Lower leg skin (tissue), 4 donors: ENCODE measurements at places on chromosomes 4 and X. TPM values are rescaled to one million over a fixed set of nuclear protein-coding genes. Genes with fewer than 3 reads are reported as not detected.

The STAP1 gene
- not detected for total RNA-seq

The MAGEB17 gene
- not detected for total RNA-seq

The CTAG1B gene
- not detected for total RNA-seq

The PRICKLE3 gene
- 28.9 TPM for total RNA-seq

The RPS6KA6 gene
- 3.1 TPM for total RNA-seq

The NOA1 gene
- total RNA-seq, result 37.8 TPM

The SHISA3 gene
- 0.55 TPM for total RNA-seq

The INTS6L gene
- 9.2 TPM for total RNA-seq

The CLDN22 gene
- total RNA-seq, result not detected

The CBR4 gene
- 19.5 TPM for total RNA-seq

The GABRQ gene
- total RNA-seq, result 0.15 TPM

The L1CAM gene
- total RNA-seq, result 12.9 TPM

The ZFP92 gene
- total RNA-seq, result 0.68 TPM

The SLC16A2 gene
- 3.2 TPM for total RNA-seq

The CSAG1 gene
- not detected for total RNA-seq

The ATP1B4 gene
- total RNA-seq, result not detected

The OTC gene
- not detected for total RNA-seq

The OPN1LW gene
- not detected for total RNA-seq

The SCRG1 gene
- 0.71 TPM for total RNA-seq

The VGLL1 gene
- not detected for total RNA-seq

The HAUS7 gene
- 13.6 TPM for total RNA-seq

The ABLIM2 gene
- 29.8 TPM for total RNA-seq

The MGARP gene
- total RNA-seq, result 1.2 TPM

The SPIN3 gene
- 3.7 TPM for total RNA-seq

The CT45A1 gene
- not detected for total RNA-seq

The LRAT gene
- 0.13 TPM for total RNA-seq

The CACNA1F gene
- 0.76 TPM for total RNA-seq

The CENPI gene
- 0.46 TPM for total RNA-seq

The GAGE1 gene
- not detected for total RNA-seq

The CPZ gene
- not detected for total RNA-seq
